ENCODE measurements at places on chromosomes 2 and 18.

DNA sequence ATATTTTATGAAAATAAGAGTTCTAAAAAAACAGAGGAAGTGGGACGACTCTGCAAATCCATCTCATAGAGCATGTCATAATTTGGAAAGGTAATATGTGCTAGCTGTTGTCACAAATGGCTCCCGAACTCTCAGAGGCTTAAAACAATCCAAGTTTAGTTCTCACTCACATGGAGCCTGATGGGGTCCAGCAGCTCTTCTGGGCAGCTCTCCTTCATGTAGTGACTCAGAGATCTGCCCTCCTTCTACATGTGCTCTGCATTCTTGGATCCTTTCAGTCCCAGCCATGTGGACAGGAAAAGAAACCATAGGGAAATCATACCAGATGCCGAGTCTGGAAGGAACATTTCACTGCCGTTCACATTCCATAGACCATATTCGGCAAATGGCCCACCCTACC is 180.1 kb upstream of the APCDD1 start:
- no peak for DNase-seq

DNA sequence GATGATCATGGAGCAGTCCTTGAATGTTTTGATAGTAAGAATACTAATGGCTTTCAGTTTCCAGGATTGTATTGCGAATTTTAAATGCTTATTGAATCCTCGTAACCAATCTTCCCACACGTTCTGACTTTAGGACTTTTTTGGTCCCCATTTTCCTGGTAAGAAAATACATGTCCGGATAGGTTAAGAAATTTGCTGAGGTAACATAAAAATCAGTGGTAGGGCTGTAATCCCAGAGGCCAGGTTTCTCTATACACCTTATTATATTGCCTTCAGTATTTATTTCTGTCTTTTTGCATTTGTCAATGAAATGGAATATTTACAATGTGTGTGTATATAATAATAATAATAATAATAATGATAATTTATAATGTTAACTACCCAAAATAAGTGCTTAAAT is 603.2 kb downstream of the TMEM182 start:
- no peak for DNase-seq

DNA sequence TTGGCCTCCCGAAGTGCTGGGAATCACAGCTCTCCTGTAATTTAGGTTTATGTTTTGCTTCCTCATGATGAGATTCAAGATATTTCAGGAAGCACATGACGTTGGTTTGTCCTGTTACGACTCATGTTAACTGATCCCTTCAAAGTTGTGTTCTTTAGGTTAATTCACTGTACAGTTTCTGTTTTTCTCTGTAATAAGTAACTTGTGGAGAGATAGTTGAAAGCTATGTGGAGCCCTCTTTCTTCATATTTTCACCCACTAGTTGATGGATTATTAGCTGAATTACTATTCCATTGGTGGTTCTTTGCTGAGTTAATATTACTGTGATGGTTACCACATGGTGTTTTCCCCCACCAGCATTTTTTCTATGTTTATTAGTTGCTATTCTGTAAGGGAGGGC is 18.3 kb upstream of the CHCHD5 start:
- no peak for DNase-seq

GRCh38 chr18:14922965-14923565 is 175.1 kb downstream of the ANKRD30B start:
- DNase-seq, result no peak

- no peak for DNase-seq
Measured at GRCh38 chr18:79504034-79504433, 108.3 kb downstream of the NFATC1 start.

GRCh38 chr2:37454851-37455762 is 110.7 kb downstream of the QPCT start:
- DNase-seq, result no peak

GRCh38 chr2:33123216-33123615 is 176.5 kb downstream of the LTBP1 start:
- DNase-seq, result no peak

GRCh38 chr2:95019572-95019971 is 5.9 kb upstream of the MAL start:
- DNase-seq, result no peak

DNA sequence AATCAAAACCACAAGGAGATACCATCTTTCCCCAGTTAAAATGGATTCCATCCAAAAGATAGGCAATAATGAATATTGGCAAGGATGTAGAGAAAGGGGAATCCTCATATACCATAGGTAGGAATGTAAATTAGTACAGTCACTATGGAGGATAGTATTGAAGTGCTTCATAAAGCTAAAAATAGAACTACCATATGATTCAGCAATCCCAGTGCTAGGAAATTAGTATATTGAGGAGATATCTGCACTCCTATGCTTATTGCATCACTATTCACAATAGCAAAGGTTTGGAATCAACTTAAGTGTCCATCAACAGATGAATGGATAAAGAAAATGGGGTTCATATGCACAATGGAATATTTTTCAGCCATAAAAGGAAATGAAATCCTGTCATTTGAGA is 251.2 kb downstream of the ZNF804A start:
- DNase-seq, result no peak

DNA sequence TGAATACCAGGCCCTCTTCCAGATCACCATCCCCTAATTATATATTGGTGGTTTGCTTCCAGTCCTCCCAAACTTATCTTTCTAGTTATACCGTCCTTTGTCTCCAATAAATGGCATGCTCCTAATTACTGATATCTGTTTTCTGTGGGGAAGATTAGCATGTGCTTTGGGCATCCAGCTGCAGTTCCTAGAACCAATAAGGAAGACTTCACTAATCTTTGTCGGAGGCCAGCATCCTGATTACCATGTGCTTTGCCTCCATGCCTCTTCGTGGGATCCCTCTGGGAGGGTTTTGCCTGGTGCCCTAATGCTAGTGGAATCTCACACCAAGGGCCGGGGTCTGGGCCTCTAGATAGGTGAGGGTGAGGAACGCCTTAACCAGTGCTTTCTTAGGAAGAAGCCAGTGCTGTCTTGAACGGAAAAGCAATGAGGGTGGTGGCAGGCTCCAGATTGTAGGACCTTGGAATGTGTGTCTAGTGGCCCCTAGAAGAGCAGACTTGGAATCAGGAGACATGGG is 47.7 kb downstream of the ACKR3 start:
- no peak for DNase-seq

DNA sequence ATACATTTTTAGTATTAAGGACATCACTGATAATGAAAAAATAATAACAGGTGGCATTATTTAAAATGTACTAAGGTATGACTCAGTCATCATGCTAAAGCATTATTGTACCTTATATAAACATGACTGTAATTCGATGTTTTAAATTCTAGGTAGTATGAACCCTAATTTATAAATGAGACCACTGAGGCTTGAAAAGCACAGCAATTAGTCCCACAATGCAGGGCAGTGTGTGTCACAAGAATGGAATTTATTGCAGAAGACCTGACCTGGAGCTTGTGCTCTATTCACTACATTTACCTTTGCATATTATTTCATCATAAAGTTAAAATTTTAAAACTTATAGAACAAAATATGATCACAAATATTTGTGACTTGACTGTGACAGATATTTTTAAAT is 358.5 kb upstream of the DSEL start:
- no peak for DNase-seq

- no peak for DNase-seq
Measured at GRCh38 chr2:169175112-169175511, 105.7 kb downstream of the DHRS9 start.

- no peak for DNase-seq
Measured at GRCh38 chr2:108594132-108594981, 60.1 kb downstream of the LIMS1 start.

GRCh38 chr2:159155320-159155719 is 131.2 kb downstream of the WDSUB1 start:
- DNase-seq, result no peak

- no peak for DNase-seq
Measured at GRCh38 chr18:61336766-61337165, 3.5 kb downstream of the CDH20 start.

DNA sequence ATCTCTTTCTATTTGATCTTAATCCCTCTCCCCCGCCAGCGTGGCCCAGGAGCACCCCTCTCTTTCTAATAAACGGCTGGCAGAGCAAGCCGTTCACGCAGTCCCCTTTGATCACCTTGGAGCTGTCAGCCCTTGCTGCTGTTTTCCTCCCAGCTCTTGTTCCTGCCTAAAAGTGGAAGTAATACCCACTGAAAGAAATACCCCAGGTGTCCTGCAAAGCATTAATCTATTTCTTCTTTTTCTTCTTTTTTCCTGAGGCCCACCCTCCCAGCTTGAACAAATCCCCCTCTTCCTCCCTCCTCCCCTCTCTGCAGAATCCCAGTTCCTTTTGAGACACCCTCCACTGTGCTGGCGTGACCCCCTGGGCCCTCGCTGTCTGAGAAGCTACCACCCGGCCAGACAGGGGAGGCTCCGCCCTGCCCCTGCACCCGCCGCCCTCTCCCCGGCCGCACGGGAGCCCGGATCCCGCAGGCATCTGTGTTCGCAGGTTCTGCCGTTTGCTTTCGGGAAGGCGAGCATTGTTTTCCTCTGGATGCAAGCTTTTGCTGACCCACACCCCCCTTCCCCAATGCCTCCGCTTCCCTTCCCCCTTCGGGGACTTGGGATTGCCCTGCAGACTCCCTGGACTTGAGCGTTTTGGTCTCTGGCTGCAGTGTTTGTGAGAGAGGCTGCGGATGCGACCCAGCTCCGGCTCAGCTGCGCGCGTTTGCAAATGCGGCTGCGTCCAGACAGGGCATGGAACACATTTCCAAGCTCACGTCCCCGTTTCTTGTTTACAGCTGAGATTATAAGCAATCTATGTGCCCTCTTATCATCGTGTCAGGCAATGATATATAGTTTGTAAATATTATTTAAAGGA is 631.5 kb downstream of the NYAP2 start:
- no peak for DNase-seq

DNA sequence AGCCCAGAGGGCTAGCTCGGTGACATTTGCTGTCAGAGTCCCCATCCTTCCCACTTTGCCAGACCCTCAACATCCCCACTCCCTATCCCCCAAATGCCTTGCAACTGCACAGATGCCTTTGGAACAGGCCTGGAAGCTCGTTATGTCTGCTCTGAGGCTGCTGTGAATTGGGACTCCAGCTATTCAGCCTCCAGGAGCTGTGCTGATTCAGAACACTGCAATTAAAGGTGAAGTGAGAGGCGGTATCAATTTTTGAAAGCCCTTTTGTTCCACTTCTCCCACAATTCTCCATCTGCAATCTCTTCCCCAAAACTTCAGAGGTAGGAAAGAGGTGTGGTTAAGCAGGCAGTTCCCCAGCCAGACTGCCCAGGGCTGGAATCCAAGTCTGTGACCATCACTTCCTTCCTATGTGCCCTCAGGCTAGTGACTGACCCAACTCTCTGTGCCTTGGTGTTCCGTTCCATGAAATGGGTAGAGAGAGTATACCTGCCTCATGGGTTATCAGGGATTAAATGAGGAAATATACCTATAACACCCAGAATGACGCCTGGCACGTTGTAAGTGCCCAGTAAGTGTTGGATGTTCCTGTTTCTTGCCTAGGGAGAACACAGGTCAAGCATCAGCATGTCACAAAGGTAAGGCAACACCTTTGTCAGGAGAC is 17.5 kb downstream of the NOSTRIN start:
- DNase-seq, result no peak

- peak; percentile 3 for DNase-seq
Measured at GRCh38 chr2:46364797-46365457, 67.7 kb downstream of the EPAS1 start.

- DNase-seq, result no peak
Measured at GRCh38 chr18:13879492-13879891, 35.8 kb downstream of the MC2R start.

DNA sequence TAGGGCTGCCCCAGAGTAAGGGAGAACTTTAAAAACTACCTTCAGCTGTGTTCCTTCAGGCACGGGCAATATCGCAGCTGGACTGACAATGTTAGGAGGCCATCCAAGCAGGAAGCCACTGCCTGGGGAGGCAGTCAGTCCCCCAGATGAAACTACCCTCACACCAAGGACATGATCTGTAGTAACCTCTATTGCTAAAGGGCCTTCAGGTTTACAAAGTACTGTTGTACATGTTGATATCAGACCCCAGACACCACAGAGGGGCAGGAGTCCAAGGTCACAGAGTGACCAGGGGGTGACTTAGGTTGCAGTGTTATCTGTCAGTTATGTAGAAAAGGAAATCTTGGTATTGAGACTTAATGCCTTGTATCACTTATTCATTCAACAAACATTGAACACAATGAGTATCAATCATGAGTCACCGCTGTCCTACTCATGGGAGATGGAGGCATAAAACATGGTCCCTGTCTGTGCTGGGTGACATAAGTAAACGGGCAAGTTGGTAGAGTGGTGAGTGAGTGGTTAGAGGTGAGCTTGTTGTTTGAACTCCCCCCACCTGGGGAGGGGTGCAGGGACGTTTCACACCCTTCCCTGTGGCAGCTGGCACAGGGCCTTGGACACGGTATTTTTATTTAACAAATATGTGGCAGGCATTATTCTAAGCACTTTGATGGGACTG is 7.1 kb downstream of the CABLES1 start:
- no peak for DNase-seq

- no peak for DNase-seq
Measured at GRCh38 chr18:79224381-79224780, 155.2 kb downstream of the ATP9B start.

- DNase-seq, result no peak
Measured at GRCh38 chr2:157333304-157334047, 7.9 kb upstream of the ERMN start.

- no peak for DNase-seq
Measured at GRCh38 chr2:79437433-79438267, 75.2 kb upstream of the CTNNA2 start.

DNA sequence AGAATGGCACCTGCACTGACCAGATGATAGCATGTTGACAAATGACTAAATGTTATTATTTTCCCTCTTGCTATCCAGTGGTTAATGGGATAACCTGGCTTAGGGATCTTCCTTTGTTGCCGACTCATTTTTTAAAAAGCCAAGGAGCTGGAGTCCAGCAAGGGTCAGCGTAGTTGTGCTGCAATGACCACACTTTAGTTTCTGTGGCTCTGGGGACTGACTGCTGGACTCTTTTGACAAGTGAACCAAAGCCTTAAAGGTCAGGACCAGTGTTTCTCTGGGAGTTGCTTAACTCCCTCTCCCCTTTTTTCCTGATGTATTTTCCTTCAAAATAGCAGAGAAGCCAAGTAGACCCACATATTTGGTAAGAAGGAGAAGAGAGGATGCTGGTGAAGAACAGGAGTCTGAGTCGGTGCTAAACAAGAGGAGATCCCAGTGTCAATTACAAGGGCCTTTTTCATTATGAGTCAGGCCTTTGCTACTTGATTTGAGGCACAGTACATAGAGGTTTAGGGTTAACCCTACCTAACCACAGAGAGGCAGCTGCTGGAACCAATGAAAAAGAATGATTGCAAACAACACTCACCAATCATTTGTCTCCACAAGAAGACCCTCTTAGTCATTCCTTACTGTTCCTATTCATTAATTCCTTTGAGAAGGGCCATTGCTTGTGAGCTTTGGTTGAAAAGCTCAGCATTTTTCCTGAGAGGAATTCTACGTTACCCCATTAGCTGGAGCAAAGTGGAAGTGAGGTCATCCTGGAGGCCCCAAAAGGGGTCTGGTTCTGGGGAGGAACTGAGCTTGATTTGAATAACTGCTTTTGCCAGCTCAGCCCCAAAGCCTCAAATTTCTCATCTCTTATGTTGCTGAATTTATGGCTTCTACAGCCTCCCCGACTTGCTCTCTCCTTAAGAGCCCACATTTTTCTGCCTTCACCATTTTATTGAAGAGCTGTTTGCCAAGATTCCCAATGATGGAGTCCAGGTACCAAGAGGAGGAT is 137.6 kb upstream of the HNMT start:
- no peak for DNase-seq
